ENCODE measurements at places on chromosomes 6 and 20.

- DNase-seq, result no peak
Observed at GRCh38 chr6:168516944-168517741, 76.2 kb downstream of the SMOC2 start.

- no peak for DNase-seq
Observed at GRCh38 chr20:58537831-58538230, 22.6 kb upstream of the APCDD1L start.

DNA sequence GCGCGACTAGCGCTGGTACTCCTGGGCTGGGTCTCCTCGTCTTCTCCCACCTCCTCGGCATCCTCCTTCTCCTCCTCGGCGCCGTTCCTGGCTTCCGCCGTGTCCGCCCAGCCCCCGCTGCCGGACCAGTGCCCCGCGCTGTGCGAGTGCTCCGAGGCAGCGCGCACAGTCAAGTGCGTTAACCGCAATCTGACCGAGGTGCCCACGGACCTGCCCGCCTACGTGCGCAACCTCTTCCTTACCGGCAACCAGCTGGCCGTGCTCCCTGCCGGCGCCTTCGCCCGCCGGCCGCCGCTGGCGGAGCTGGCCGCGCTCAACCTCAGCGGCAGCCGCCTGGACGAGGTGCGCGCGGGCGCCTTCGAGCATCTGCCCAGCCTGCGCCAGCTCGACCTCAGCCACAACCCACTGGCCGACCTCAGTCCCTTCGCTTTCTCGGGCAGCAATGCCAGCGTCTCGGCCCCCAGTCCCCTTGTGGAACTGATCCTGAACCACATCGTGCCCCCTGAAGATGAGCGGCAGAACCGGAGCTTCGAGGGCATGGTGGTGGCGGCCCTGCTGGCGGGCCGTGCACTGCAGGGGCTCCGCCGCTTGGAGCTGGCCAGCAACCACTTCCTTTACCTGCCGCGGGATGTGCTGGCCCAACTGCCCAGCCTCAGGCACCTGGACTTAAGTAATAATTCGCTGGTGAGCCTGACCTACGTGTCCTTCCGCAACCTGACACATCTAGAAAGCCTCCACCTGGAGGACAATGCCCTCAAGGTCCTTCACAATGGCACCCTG lies 1.6 kb downstream of the TPBG start:
- DNase-seq, result no peak

- DNase-seq, result no peak
Observed at GRCh38 chr20:63054681-63055240, 48.0 kb upstream of the BHLHE23 start.

GRCh38 chr6:132703936-132704335 lies 9.9 kb downstream of the VNN1 start:
- DNase-seq, result no peak
